Inflammatory macrophage (primary cell): ENCODE measurements at places on chromosomes 13 and 19.

DNA sequence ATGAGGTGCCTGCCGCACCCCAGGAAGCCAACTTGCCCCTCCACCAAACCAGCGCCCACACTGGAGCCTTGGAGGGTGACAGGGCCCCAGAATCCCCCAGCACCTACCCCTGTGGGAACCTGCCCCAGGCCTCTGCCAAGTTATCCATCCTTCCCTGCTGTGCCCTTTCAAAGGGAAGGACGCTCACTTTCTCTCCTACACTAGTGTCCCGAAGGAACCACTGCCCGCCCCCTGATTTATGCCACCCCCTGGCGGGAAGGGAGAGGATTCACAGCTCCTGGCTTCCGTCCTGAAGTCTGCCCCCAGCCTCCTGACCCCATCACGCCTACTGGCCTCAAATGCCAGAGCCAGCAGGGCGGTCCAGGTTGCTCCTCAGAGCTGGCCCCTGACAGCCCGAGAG is 1.4 kb downstream of the EVI5L start:
- no peak for DNase-seq

- no peak for DNase-seq
Observed at GRCh38 chr19:19777692-19778091, 43.9 kb downstream of the ZNF506 start.

- DNase-seq = peak; percentile 36
Observed at GRCh38 chr19:50720921-50721381, 1.3 kb upstream of the SHANK1 start.

DNA sequence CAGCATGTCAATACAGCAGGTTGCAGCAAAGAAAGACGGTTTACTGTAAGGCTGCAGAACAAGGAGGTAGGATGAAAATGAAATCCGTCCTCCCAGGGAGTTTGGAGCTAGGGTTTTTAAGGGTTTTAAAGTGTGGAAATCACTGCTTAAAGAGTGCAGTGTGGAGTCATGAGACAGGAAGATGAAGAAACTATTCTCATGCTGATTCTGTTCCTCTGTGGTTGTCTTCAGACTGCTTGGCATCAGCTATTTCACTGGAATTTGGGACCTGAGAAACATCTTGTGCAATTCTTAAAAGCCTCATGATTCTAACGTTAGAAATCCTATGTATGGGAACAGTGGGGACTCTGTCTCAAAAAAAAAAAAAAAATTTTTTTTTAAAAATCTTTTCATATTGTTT is 11.4 kb downstream of the ZNF331 start:
- DNase-seq = peak; percentile 80

GRCh38 chr13:44236801-44237207 is 136.8 kb upstream of the SERP2 start:
- DNase-seq = peak; percentile 63

DNA sequence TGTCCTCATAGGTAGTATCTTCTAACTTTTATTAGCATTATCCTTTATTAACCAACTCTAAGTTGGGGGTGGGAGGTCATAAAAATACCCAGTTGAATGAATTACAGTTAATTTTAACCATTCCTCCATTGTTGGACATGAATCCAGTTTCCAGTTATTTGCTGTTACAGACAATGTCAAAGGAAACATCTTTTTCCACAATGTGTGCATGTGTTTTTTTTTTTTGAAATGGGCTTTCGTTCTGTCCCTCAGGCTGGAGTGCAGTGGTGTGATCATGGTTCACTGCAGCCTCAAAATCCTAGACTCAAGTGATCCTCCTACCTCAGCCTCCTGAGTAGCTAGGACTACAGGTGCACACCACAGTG is 32.0 kb downstream of the KLF5 start:
- no peak for DNase-seq

- DNase-seq = no peak
Observed at GRCh38 chr19:40907968-40908735, 26.1 kb upstream of the CYP2A7 start.

DNA sequence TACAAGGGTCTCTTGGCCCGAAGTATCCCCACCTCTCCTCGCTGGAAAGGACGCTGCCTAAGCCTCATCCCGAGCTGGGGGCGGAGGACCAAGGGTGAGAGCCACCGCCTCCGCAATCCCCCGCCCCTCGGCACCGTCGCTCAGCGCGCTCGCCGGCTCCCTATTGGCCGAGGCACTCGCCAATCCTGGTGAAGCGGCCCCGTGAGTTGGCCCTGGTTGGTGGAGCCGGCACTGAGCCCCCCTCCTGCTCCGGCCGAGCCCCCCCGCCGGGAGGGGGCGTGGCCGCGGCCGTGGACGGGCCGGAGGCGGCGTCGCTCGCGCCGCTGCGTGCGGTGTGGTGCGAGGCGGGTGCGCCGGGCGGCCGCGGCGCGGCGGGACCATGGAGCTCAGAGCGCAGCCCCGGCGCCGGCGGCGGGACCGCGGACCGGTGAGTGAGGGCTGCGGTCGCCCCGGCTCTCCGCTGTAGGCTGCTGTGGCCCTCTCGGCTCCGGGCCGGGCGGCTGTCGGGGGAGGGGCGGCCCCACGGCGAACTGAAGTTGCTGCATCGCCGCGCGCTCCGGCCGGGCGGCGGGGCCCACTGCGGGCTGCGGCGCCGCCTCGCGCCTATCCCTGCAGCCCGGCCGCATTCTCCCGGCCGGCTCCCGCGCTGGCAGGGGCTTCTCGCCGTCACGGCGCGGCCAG is at the start of gene WASF3:
Gene WASF3 (plus strand): TSS at position 291 of the 681 bp plus-strand sequence. CDS start 84,588 bp downstream, outside the sequence.
- peak; percentile 4 for DNase-seq

DNA sequence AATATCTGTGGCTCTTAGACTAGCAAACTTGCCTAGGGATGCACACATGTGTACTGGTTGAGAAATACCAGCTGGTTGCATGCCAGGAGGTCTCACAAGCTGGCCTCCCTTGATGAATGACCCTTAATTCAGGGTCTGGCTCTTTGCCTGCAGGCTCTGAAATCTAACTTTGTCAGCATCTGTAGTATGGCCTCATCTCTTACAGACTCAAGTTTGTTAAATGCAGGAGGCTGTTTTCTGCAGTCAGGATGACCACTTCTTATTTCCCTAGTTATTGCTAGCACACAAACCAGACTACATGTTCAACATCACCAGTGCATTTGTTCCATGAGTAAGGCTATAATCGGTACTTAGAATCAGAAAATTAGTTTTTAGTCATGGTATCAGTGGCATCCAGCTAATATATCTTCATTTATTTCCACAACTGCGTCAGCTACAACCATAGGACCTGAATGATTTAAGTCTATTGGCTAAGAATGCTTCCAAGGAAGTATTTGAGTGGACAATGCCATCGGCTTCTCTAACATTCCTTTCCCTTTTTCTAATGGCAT is 23.3 kb upstream of the POSTN start:
- DNase-seq = no peak

- no peak for DNase-seq
Observed at GRCh38 chr19:22052644-22053013, 345 bp downstream of the ZNF257 start.

DNA sequence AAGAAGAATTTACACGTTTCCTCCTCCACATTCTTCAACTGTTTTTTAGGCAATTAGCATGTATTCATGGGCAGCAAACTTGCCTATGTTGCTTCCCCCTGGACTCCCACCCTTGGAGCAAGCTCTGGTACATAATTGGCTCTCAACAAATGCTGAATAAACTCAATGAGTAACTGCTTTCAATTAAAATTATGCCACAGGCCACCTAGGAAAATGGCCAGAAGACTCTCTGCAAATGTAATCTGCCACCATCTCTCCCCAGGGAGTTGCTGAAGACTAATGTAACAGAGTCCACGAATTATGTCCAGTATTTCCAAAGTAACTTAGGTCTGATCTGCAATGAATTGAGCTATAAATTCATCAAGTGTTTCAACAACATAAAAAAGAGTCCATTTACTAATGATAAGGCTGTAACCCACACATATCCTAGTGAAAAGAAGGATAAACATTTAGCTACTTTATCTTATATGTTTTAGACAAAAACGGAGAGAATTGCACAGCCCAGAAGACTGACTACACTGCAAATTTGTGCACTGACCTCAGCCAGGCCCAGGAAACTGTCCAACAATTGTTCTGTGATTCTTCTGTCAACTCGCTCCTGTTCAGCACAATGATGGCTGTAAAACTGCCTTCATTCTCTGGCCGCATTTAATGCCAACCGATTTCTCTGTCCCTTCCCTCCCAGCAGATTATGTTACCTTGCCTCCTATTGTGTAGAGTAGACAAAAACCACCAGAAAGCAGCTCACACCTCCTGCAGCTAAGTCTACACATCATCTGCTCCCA is 808.6 kb upstream of the ARGLU1 start:
- no peak for DNase-seq

GRCh38 chr19:38047641-38048040 is 140.6 kb downstream of the SIPA1L3 start:
- DNase-seq = no peak

DNA sequence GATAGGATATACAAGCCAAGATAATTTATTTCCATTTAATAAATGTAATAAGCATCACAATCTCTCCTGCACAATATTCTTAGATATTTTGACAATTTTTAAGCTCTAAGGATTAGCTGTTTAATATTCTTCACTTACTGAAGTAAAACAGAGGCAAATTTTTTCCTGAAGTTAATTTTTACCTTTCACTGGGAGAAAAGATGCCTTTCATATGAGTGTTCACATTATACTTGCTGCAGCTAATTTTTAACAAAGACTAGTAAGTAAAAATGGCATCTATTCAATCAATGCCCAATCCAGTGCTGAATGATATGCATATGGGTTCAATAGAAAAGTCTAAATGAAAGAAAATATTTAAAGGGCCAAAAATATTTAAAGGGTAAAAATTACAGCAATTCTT is 377.2 kb upstream of the GPC6 start:
- no peak for DNase-seq

DNA sequence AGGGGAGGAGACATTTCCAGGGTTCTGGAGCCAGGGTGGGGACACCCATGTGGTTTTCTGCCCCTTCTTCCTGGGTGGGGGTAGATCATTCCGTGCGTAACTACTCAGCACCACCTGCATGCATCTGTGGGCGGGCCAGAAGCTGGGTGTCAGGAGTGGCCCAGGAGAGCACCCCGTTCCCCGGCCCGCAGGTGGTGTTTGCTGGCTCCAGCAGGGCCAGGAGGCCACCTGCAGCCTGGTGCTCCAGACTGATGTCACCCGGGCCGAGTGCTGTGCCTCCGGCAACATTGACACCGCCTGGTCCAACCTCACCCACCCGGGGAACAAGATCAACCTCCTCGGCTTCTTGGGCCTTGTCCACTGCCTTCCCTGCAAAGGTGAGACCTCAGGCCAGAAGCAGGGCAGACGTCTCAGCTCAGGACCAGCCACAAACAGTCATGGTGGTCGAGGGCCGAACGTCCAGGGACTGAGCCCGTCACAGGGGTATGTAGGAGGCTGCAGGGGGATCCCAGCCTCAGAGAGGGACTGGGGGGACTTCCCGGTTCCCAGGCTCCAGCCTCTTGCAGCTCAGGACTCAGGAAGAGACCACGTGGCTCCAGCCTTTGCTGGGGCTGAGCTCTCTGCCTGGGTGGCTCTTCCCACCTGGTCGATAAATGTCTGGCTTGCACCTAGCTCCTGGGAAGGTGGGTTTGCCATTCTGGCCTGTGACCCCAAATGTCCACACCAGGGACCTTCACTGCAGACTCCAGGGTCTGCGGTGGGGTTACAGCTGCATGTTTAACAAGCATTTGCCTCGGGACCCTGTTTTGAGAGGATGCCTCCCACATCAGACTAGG is 1.6 kb downstream of the FSTL3 start:
- no peak for DNase-seq

- DNase-seq = no peak
Observed at GRCh38 chr13:40552895-40553294, 113.5 kb downstream of the FOXO1 start.

DNA sequence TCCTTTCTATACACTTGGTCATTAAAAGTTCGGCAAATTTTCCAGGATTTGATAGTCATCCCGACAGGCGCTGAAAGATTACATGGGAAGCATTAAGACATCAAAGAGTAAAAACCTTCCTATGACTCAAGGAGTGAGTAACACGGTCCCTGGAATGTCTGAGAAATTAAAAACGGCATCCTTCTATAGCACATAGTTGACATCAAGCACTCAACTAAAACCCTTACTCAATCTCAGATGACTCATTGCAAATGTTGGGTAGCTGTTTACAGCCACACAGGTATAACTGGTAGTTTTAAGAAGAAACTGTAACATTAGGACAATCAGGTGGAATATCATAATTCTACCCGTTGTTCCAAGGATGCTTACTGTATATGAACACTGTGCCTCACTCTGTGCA is 6.4 kb upstream of the LGALS13 start:
- no peak for DNase-seq

DNA sequence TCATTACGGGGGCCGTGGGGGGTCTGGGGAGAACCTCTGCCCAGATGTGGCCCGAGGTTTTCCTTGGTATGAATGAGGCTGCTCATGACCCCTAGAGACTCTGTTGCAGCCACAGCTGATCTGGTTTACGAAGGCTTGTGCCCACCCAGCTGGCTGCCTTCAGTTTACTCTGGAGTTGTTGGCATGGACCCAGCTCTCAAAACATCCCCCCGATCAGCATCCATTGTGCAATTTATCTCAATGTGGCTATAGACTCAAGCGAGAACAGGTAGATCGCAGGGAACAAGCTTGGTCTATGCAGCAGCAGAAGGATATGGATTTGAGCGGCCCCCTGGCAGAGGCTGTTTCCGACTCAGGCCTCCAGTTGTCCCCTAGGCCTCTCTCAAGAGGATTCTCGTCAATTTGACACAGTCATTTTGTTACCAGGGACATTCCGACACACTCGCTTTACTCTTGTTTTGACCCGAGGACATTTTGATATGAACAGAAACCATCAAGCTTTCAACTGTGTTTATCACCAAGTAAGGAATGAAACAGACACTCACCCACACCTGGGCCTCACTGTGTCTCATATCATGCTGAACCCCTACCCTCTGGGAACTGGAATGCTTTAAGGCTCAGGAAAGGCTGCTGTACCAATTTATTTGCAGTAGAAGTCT is 161.5 kb downstream of the KATNAL1 start:
- DNase-seq = no peak

DNA sequence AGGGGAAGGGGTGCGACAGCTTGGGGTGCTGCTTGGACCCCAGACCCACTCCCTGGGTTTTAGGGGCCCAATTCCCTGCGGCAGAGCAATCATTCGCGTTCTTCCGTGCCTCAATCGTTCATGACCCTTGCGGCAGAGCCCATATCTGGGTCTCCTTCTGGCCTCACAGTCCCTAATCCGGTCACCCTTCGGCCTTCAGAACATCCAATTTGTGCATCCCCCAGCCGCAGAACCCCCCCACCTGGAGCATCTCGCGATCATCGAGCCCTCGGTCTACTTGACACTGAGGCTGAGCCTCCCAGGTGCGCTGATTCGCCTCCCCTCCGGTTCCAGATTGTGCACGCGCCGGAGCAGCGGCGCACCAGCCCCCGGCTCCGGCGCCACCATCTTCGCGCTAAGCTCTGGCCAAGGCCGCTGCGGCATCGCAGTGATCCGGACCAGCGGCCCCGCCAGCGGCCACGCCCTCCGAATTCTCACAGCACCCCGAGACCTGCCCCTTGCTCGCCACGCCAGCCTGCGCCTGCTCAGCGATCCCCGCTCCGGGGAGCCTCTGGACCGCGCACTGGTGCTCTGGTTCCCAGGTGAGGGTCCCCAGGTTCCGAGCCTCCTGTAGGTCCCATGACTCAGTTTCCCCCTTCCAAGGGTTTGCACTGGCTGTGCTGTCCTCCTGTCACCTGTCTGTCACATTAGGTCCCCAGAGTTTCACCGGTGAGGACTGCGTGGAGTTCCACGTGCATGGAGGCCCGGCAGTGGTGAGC is 501 bp downstream of the GTPBP3 start:
- DNase-seq = no peak

- DNase-seq = no peak
Observed at GRCh38 chr19:18289471-18290301, 8.3 kb upstream of the JUND start.

GRCh38 chr13:32025730-32026129 is 5.8 kb upstream of the FRY start:
- no peak for DNase-seq

- DNase-seq = peak; percentile 52
Observed at GRCh38 chr13:81017513-81018152, 676.7 kb upstream of the SPRY2 start.
